ENCODE measurements at places on chromosomes 6 and 20.

- no peak for DNase-seq
Observed at GRCh38 chr20:38219006-38219950, 41.3 kb downstream of the KIAA1755 start.

DNA sequence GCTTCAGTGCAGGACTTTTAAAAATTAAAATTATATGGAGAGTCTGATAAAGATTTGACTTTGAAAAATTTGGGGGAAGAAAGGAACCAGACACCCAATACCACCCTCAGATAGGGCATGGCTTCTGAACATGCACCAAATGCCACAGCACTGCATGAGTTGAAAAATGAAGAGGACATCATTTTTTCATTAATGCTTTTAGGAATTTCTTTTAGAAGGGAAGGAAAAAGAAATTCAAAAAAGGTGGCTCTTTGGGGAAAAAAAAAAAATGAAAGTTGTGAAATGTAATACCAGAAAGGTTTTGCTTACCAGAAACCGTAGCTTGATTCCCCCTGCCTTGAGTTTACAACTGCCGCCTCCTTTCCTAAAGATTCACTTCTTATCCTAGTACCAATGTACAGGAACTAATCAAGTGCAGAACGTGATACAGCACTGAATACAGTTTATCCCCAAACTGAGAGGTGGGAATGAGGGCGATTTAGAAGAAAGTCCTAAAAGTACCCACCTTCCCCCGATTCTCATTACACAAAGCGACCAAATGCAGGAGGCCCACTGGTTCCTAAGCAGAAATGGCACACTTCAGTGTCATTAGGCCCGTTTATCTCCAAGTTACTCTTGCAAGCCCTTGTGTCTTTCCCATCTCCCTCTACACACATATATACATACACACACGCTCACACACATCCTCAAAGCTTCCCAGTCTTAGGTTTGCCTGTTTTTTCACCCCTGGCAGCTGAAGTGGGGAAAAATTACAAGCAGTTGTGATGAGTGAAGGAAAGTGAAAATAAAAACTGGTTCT lies 2.8 kb downstream of the PPP1R10 start:
- no peak for DNase-seq

DNA sequence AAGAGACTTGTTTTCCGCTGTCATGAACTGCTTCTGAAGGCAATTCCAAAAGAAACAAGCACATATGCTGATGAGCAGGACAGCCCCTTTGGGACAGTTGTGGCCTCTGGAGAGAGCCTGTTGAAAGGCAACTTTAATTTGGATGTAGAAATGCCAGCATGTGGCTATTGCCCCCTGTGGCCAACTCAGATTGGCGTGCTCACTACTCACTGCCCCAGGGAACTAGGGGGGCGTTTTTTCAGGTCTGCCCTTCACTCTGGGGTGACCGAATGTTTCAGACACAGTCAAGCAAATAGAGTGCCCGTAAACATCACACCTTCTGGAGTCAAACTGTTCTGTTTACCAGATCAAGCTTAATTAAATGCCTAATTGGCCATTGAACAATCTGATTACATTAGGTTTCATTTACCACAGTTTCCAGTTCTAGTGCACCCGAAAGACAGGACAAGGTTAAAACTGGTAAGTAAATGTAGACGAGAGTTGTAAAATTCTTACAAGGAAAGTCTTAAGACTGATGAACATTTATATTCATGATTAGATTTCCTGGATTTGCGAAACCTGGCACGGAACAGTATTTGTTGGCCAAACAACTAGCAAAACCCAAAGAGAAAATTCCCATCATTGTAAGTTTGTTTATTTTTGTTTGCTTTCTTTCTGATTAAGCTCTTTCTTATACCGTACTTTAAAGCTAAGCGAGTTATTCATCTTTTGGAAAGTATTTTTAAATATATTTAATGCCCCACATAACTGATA lies 75.9 kb upstream of the SYNJ2 start:
- DNase-seq: no peak

DNA sequence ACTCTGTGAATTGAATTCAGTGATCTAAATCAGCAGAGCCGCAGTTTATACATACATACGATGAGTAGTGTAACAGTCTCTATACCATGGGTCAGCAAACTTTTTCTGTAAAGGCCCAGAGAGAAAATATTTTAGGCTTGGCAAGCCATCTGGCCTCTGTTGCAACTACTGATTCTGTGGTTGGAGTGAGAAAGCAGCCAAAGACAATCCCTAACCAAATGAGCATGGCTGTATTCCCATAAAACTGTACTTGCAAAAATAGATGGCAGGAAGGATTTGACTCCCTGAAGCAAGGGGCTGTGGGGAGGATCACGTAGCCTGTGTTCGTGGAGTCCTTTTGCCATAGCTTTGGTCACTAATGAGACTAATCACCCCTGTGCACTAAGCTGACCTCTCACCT lies 17.9 kb upstream of the MOCS1 start:
- DNase-seq: no peak

GRCh38 chr6:36755435-36756348 lies 58.1 kb downstream of the RAB44 start:
- peak; percentile 73 for DNase-seq

DNA sequence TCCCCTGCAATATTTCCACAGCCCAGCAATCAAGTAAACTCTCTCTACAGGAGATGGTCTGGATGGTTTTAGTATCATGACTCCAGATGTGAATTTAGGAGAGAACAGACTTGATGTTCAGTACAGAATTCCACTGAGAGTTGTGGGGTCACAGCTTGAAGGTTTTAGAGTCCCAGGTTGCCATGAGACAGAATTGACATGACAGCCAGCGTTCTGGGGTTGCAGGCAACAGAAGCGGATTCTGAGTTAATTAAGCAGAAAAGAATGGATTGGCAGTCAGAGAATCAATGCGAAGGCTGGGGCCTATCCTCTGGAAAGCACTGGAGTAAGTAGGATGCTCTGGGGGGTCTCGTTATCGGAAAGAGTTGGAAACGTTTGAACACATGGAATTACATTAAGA lies 2.4 kb upstream of the KIAA1755 start:
- DNase-seq: no peak

DNA sequence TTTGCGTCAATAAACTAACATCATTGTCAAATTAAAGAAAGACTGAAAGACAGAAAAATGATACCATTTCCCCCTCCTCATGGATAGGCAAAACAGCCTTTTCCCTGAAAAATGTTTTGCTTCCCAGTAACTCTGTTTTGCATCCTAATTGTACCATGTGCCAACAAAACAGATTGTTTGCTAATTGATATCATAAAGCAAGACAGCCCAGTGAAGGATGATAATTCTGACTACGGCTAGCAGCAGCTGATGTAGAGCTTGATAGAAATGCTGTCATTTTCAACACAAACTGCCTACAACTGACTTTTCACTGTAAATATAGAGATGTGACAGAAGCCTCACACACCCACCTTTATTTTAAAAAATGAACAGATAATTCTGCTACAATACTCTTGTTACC lies 1061.6 kb downstream of the HACE1 start:
- no peak for DNase-seq

DNA sequence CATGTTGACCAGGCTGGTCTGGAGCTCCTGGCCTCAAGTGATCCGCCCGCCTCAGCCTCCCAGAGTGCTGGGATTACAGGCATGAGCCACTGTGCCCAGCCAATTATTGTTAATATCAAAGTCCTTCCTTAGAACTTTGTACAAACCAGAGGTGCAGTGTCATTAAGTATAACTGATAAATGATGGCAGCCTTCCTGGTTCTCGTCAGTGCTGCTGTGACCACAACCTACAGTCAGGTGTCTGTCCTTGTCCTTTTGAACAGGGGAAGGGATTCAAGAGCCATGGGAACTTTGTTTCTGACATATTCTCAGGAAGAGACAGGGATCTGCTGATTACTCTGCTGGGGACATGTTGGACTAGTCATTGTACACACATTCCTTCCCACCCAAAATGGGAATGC lies 103.2 kb upstream of the TIAM2 start:
- DNase-seq: no peak

DNA sequence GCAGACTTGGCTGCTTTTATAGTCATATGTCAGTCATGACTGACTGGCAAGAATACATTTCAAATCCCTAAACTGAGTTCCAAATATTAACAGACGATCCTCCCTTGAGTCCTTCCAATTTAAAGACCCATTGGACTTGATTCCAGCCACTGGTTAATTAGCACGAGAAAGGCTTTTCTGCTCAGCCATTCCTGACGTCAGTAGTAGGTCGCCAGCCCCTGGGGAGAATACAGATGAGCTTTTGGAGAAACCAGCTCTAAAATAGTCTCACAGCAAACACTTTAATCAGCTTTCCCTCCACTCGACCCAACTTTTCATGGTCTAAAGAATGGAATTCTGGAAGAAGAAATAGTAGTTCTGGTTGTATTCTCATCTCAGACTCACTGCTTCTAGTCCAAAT lies 91.6 kb downstream of the SLC22A3 start:
- DNase-seq: no peak

- no peak for DNase-seq
Observed at GRCh38 chr6:96645106-96645505, 82.2 kb downstream of the FHL5 start.

- no peak for DNase-seq
Observed at GRCh38 chr20:62880935-62881661, 19.5 kb upstream of the TCFL5 start.

DNA sequence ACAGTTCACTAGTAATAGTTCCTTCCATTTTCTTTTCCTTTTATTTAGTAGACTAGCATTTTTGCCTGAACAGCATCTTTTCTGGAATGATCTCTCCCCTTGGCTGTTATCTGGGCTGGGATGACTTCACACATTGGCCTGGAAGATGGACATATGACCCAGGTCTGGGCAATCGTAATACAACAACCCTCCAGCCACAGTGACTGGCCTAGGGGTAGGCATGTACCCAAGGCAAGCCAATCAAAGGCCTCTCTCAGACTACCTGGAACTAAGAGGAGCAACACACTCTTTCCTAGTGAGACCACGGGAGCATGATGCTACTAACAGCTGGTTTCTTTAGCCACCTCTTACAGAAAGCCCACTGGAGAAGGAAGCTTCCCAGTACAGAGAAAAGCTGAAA lies 252.2 kb downstream of the GMPR start:
- no peak for DNase-seq

DNA sequence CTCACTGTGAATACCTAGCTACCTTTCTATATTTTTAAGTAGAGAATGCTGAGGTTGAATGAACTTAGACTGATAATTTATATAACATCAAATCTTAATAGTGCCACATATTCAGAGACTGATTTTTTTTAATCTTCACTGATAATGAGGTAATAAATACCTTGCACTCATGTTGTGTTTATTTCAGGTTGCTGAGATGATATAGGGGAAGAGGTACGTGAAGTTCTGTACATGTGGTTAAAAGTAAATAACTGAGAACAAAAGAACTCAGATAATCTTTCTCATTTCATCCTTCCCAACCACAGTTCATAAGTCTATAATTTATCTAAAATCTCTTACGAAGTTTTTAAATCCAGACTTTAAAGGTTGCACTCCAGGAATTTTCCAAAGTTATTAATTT lies 6.4 kb downstream of the NHSL1 start:
- DNase-seq: no peak

GRCh38 chr6:37938909-37939308 lies 119.4 kb downstream of the ZFAND3 start:
- no peak for DNase-seq

- no peak for DNase-seq
Observed at GRCh38 chr6:100336876-100337275, 127.8 kb downstream of the SIM1 start.

GRCh38 chr6:38573801-38574395 lies 65.8 kb downstream of the BTBD9 start:
- DNase-seq: no peak

GRCh38 chr6:108359901-108360882 lies 65.3 kb downstream of the AFG1L start:
- no peak for DNase-seq

DNA sequence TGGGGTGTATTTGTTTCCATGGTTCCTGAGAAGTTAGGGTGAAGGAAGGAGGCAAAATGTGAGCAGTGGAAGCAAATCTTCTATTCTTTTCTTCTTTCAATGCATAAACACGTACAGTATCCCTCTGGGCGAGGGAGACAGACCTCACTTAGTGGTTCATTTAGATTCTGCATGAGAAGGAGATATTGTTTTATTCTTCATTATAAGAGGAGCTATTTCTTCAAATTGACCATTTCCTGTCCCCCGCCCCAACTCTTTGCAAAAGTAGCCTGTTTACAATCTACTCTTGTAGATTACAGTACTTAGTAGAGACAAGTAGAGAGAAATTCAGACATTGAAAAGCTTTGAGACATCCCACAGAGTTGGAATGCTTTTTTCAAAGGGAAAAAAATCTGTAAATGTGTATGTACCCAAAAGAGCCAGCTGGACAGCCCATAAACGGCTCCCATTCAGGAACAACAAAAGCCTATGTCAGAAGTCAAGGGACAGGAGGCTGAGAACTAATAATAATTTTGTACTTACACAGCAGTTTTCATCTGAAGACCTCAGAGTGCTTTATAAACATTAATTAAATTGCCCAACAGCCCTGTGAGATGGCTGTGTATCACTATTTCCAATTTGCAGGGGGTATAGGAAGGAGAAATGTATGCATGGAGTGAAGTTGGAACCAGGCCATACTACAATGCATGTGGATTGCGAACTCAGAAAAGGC lies 23.9 kb downstream of the CD83 start:
- no peak for DNase-seq

DNA sequence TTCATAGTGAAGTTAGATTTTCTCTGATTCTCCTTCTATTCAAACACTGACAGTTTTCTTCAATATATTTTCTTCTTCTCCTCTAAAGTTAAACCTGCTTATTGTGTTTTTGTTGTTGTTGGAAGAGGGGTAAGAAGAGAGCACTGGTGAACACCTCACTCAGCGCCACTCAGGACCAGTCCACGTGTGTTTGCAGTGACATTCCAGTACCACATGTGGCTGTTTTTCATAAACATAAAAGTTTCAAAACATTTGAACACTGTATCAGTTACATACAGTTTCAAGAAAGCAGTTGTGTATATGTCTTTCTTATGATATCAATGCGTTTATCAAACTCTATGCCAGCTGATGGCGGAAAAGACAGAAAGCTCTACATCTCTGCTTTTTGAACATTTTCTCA lies 86.7 kb downstream of the HMGCLL1 start:
- DNase-seq: no peak

- DNase-seq: no peak
Observed at GRCh38 chr20:25471020-25471419, 63.5 kb downstream of the GINS1 start.

DNA sequence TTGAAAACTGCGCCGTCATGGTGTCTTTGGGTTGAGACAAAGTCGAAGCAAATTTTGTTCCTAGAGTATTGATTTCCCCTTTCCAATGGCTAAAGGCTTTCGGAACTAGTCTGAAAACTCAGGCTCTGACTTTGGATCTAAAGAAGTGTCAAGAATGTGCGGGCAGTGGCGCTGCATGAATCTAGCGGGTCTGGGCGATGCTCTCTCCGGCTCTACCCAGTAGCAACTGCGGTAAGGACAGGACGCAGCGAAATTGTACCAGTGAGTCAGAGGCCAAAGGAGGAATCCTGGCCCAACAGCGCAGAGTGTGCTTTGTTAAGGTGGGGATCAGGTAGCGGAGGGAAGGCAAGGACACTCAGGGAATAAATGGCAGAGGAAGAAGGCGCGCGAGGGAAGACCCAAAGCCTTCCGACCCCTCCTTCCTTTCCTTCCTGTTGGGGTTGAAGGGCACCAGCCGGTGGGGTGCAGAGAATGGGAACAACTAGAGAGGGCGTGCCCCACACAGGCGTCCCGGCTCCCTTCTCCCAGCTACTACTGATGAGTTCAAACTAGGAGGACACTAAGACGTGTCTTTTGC lies 32.1 kb downstream of the HLA-F start:
- DNase-seq: no peak

GRCh38 chr20:39829256-39829655 lies 859.8 kb downstream of the MAFB start:
- no peak for DNase-seq

- DNase-seq: no peak
Observed at GRCh38 chr20:46541229-46541935, 9.1 kb downstream of the OCSTAMP start.

All from HL-60 (cell line).